Urinary bladder (tissue), 4 donors: ENCODE measurements at places on chromosomes 11 and 22. TPM values are rescaled to one million over a fixed set of nuclear protein-coding genes. Genes with fewer than 3 reads are reported as not detected.

EMID1 gene
- polyA plus RNA-seq = 7.0 TPM

P2RY2 gene
- polyA plus RNA-seq = 1.8 TPM

DNA sequence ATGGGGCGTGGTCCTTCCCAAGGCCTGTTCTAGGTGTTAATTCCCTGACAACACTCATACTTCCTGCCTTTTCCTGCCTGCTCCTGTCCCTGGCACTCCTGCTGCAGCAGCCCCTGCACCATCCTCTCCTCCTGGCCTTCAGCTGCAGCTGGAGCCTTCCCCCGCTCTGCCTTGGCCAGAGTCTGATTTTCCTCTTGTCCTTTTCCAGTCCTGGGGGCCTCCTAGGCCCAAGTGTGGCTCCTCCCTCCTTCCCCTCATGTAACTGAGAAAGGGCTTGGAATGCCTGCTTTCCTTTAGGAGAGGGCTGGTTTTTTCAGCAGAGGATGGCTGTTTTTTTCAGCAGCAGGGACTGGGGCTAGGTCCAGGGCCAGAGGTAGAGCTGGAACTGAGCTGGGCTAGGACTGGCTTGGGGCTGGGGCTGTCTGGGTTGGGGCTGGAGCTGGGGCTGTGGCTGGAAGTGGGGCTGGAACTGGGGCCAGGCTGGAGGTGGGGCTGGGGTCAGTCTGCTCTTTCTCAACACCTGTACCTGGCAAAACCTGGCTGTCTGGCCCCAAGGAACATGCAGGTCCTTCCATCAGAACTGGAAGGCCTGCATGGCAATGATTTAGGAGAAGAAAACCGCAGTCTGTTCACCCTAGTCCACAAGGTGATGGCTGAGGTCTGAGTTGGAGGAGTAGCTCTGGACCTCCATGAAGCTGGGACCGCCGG lies 23.6 kb downstream of the ZC3H7B start:
- no peak for DNase-seq

DNA sequence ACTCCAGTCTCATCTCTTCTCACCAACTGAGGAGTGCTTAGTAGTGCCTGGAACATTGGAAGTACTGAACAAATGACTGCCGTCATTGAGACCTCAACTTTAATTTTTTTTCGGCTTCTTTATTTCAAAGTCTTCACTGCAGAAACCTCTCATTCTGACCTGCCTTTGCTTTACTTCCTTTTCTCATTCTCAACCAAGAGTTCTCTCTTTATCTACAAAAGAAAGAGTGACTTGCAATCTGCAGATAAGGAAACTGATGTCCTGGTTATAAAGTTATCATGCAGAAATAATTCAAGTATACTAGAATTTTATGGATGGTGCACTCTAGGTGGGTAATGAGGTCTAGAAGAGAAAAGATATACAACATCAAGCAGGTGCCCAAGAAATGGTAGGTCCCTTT lies 1.2 kb upstream of the EED start:
- no peak for DNase-seq

GRCh38 chr11:28176351-28176750 lies 68.2 kb downstream of the METTL15 start:
- DNase-seq = no peak

- no peak for DNase-seq
These were observed 165.8 kb downstream of the BUD13 start for GRCh38 chr11:116607027-116607426.

GRCh38 chr22:45441138-45441537 lies 27.6 kb downstream of the RIBC2 start:
- DNase-seq = no peak

DNA sequence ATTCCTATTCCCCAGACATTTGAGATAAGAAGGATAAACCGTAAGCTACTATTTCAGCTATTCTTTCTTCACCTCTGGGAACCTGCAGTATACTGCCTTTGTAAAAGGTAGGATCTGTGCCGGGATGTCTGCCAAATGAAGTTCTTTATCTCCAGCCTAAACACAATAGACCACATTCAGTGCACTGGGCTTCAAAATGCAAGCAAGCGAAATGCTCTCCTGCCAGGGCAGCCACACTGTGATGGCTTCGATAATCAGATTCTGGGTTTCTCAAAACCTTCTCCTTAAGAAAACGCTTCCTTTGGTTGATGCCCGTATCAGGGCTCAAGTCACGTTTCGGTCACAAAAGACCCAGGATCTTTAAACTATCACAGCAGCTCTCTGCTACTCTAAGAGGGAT lies 299.5 kb upstream of the B3GAT1 start:
- no peak for DNase-seq

GRCh38 chr11:69718147-69718546 lies 14.3 kb upstream of the FGF19 start:
- DNase-seq = no peak

GRCh38 chr11:111944139-111944538 lies 7.0 kb downstream of the DIXDC1 start:
- DNase-seq = no peak
